Activated T-helper 1 cell treated with anti-CD3 and anti-CD28 coated beads, Interleukin-12 subunit alpha, Interleukin-12 subunit beta, Interleukin-2, Interleukin-4 antibody, amounts not matched to agents 30 ng/mL and 10 ng/mL and 1 ng/mL, durations not matched to agents 14 hours and 24 hours and 36 hours (primary cell): ENCODE measurements at places on chromosomes 5 and 9.

DNA sequence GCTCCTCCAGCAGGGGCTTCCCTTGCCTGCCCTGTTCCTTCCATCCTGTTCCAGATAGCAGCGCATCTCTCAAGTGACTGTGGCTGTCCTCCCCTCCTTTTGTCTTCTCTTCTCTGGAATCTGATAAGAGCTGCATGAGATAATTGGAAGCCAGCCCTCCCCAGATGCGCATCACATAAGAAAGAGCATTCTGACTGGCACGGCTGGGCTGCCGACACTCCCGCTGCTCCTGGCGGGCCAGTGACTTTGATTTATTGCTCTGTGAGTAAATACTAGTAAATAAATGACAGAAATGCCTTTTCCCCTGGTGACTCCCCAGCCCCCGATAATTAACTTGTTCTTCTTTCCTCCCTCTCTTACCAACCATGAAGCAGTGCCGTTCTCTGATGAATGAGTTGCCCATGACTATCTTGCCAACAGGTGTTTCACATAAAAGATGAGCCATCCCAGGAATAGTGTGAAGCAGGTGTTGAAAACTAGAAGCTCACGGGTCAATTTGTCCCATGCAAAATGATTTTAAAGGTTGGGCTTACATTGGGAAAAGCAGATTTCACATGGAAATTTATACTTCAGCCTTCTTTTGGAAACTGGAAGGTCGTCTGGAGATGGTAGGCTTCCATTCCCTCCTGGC is 212.3 kb downstream of the ERCC6L2 start:
- DNase-seq: no peak

DNA sequence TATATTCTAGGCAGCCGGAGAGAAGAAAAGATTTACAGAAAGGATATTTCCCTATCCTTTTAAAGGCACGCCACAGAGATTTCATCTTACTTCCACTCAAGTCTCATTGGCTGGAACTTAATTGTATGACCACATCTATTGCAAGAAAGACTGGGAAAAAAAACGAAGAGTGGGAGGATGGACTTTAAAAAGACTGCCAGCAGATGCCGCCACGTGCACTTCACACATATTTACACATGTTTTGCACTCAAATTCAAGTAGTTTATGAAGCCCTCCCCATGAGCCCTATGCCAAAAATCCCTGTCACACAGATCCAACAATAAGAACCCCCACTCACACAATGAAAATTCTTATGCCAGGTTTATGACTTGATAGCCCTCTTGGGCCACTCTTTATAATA is 138.5 kb upstream of the TYRP1 start:
- DNase-seq: no peak

- DNase-seq: no peak
These were observed 181.5 kb upstream of the PIK3R1 start for GRCh38 chr5:68033961-68034571.

DNA sequence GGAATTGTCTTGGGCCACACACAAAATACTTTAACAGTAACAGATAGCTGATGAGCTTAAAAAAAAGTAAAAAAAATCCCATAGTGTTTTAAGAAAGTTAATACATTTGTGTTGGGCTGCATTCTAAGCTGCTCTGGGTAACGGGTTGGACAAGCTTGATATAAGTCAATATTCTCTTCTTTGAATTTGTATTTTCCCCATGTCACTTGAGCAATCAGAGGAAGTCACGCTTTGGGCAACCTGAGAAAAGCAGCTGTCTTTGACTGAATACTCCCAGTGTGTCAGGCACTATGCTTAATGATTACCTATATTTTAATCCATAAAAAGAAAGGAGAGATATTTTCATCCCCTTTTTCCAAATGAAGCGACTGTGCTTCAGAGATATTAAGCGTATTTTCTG is 84.9 kb downstream of the ATP10B start:
- DNase-seq: no peak
